Stimulated activated CD4-positive, alpha-beta T cell treated with anti-CD3 and anti-CD28 coated beads, Interleukin-1b, Interleukin-23, amount 100 ng/mL, for 48 hours (primary cell): ENCODE measurements at places on chromosomes 1 and 21.

DNA sequence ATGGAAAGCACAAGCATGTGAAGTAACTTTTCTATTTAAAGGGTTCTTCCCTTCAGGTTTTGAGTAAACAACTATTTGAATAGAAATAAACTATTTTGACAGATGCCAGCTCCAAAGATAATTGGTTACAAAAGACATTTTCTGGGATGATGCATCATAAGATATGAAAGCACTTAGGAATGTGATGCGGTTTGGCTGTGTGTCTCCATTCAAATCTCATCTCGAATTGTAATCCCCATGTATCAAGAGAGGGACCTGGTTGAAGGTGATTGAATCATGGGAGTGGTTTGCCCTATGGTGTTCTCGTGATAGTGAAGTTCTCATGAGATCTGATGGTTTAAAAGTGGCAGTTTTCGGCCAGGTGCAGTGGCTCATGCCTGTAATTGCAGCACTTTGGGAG, 6.4 kb downstream of the DISP1 start:
- DNase-seq = no peak

GRCh38 chr1:196649990-196650389, 1.9 kb upstream of the CFH start:
- DNase-seq = no peak

DNA sequence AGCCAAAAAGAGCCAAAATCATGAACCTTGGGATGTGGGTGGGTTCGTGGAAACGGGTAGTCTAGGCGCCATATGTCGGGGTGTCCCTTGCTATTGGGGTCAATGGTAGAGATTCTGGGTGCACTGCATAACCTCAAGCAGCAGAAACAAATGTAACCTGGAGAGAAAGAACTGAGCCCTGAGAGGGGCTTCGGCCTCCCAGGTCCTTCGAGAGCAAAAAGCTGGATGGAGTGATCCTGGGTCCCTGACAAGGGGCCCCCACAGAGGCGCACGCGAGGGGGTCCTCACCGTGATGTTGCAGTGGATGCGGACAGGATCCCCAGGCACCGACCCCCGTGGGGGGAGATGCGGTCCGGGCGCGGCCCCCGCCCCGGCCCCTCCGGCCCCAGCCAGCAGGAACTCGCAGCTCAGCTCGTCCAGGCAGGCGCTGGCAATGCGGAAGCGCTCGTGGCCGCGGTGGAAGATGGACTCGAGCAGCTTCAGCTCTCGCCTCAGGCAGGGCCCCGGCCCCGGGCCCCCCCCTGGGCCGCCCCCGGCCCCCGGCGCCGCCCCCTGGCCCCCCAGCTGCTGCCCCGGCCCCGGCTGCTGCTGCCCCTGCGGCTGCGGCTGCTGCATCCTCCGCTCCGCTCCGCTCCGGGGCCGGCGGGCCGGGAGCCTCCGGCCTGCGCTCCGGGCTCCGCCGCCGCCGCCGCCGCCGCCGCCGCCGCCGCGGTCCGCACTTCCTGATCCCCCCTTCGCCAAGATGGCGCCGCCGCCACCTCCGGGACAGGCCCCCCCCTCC, at the start of gene UBE2Q1:
UBE2Q1 (minus strand) TSS at position 724 of the 781 bp plus-strand sequence; CDS start at position 615, 109 bp downstream.
- no peak for DNase-seq

GRCh38 chr1:24105368-24106160, 6.4 kb downstream of the MYOM3 start:
- DNase-seq = no peak

- no peak for DNase-seq
Observed at GRCh38 chr1:217982331-217983050, 302.6 kb upstream of the RRP15 start.

DNA sequence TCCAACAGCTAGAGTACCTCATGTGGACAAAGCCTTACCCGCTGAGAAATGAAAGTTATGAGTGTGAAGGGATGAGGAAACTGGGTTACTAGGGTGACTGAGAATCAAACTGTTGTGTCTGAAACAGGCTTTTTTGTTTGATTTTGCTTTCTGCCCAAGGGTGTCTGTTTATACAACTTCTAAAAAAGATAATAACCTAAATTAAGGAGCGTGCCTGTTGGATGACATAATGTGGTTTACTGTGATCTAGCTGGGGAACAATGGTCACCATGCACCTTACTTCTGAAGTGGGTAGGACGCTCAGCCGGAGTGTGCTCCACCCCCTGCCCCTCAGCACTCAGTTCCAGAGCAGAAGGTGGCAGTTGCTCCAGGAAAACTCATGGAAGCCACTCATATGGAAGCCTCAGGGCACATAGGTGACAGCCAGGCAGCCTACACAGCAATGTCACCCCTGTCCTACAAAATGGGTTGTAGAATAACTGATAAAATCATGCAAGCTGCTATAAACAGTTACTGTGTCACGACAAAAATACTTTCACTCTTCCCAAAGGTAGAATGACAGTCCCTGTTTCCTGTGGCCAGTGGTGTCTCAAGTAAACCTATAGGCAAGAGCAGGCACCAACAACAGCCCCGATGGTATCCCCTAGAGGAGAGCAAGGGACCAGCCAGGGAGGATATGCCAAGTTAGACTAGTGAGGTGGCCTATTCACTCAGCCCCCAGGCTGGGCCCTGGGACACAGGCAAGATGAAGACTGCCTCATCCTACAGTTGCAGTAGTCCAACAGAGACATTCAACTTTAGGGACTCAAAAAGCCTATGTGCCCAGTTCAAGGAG, 29.3 kb downstream of the SIPA1L2 start:
- no peak for DNase-seq

DNA sequence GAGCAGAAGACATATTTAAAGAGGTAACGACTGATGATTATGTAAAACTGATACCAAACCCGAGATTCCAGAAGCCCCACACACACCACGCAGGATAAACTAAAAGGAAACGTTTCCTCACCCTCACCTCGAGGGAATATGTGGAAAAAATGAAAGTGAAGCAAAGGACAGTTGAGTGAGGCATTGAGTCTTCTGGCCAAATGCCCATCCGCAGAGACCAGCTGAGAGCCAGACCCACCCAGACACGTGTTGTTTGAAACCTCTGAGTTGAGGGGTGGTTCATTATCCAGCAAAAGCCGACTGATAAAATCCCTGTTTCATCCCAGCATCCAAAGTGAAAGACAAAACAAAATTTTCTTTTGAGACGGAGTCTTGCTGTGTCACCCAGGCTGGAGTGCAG, 29.6 kb upstream of the PCBP3 start:
- DNase-seq = no peak

DNA sequence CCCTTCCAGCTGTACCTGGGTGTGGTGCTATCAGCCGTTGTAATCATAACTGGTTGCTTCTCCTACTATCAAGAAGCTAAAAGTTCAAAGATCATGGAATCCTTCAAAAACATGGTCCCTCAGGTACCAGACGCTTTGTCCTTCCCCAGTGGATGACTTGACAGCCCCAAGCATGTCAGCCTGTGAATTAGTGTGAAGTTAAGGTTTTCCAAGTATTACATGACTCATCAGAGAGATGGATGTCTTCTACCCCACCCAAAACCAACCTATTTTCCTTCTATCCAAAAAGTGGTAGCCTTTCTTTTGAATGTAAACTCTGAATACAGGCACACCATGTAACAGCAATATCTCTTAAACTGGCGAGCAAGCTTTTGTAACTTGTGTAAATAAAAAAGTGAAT, 15.1 kb downstream of the ATP1A1 start:
- no peak for DNase-seq

DNA sequence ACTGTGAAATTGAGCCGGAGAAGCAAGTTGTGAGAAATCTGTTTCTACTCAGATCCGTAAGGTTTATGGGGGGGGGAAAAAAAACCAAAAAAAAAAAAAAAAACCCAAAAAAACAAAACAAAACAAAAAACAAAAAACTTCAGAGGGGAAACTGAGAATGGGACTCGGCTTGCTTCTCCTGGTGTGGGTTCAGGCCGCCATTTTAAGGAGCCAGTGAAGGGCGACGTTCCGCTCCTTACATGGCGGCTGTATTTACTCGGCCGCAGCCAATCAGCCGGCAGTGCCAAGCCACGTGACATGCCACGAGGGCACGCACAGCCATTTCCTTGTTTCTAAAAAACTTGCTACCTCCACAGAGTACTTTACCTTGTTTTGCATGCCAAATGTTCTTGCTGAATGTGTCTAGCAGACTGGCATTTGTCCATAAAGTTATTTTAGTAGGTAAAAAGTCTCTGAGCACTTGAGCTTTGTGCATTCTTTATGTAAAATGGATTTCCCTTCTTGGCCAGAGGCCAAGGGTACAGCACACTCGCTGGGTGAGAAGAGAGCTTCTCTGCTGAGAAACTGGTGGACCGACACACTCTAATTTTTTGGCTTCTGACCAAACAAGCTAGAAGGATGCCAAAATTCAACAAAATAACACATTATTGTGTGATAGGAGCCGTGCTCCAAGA, 101.8 kb downstream of the NFIA start:
- no peak for DNase-seq

- no peak for DNase-seq
Observed at GRCh38 chr1:218463194-218464156, 118.3 kb downstream of the TGFB2 start.

DNA sequence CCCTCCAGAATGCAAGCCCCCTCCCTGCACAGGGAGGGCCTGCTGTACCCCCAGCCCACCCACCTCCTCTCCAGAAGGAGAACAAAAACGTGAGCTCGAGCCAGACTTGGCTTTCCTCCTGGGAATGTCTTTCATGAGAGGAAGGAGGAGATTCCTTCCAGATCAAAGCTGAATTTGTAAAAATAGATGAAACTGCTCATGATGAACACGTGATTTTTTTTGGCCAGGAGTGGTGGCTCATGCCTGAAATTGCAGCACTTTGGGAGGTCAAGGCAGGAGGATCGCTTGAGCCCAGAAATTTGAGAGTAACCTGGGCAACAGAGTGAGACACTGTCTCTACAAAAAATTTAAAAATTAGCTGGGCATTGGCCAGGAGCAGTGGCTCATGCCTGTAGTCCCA, 21.8 kb downstream of the GPR157 start:
- DNase-seq = no peak

- no peak for DNase-seq
Observed at GRCh38 chr1:47711848-47712492, 274.1 kb downstream of the FOXD2 start.

GRCh38 chr21:41613533-41613909, 105.6 kb upstream of the TMPRSS2 start:
- no peak for DNase-seq

DNA sequence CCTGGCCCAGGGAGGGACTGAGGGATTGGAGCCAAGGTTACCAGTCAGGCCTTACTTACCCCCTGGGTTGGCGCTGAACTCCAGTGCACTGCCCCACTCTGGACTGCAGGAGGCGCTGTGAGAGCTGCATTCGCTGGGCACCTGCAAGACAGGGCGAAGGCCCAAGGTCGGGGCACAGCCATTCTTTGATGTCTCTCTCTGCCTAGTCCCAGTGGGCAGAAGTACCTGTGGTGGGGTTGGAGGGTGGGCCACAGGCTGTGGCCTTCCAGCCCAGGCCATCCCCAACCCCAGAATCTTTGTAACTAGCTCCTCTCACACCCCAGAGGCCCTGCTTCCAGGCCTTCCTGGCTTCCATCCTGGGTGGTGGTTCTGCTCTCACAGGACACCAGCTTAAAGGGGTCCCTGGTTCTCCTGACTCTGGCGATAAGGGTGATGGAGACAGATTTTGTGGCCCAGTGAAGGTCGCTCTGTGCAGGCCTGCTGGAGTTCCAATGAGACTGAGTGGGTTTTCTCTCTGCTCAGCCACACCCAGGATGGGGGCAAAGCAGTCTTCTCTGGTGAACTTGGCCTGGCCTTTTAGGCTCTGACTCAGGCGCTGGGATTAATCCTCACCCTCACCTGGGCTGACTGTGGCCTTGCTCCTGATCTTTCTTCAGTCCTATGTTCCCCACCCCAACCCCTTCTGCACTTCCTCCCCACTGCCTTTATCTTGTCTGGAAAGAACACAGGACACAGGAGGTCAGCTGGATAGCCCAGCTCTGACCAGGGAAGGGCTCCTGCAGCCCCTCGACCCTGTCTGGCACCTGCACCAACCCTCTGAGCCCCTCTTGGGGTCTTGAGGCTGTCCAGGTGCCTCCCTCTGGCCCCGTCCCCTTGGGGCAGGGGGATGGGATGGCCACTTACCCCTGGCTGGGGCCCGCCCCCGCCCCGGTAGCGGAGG, 954 bp downstream of the MYOG start:
- DNase-seq = peak; percentile 42

DNA sequence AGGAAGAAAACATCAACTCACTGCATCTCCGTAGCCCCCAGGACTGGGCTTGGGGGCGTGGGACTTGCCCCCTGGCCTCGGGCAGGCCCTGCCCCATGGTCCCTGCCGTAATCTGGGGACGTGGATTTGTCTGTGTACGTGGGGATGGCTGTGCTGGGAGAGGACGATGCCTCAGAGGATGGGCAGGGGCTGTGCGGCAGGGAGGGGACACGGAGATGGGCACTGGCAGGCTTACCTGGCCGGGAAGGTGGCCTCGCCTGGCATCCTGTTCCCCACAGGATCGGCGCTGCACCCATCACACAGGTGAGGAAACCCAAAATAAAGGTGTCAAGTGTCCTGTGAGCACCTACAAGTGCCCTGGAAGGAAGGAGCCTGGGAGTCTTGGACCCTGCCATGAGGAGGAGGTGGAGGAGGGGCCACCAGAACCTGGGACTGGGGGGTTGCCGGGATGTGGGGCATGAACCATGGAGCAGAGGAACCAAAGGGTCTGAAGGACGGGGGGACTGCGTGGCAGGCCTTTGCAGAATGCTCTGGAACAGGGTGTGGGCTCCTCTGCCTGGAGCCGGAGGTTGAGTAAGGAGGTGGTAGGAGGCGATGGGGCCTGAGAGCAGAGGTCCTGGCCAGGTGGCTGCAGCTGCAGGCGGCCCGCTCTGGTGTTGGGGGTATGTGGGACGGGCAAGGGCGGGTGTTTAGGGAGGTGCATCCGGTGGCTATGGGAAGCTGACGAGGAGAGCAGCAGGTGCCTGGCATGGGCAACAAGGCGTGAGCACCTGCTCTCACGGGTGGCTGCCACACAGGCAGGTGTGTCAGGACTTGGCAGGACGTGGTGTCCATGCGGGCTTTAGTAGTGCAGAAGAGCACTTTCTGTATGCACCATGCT, 27.8 kb upstream of the LRRC3 start:
- no peak for DNase-seq

- DNase-seq = peak; percentile 42
Observed at GRCh38 chr1:100927276-100927675, 31.4 kb downstream of the SLC30A7 start.

DNA sequence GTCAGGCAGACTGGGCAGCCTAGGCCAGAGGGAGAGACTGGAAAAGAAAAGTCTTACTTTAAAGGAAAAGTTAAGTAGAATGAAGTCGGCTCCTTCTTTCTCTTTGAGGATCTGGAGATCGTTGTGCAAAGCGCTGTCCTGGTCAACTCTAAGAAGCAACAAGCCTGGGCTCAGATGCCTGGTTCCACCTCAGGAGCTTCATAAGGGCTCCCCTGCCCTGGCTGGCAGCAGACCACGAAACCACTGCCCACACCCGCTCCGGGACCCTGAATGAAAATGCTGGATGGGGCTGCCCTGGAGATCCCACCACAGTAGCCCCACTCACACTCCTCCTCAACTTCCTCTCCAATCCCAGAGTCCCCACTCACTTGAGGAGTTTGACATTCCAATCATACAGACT, 6.4 kb downstream of the UBE2Q1 start:
- no peak for DNase-seq

GRCh38 chr1:43538969-43539368, 8.3 kb downstream of the PTPRF start:
- no peak for DNase-seq
